ENCODE measurements at places on chromosomes 11 and 22.
A peak's percentile ranks its signal among the peaks of the same experiment; 100 is the strongest.

- no peak for DNase-seq
Measured at GRCh38 chr22:27420817-27421361, 380.7 kb downstream of the MN1 start.

DNA sequence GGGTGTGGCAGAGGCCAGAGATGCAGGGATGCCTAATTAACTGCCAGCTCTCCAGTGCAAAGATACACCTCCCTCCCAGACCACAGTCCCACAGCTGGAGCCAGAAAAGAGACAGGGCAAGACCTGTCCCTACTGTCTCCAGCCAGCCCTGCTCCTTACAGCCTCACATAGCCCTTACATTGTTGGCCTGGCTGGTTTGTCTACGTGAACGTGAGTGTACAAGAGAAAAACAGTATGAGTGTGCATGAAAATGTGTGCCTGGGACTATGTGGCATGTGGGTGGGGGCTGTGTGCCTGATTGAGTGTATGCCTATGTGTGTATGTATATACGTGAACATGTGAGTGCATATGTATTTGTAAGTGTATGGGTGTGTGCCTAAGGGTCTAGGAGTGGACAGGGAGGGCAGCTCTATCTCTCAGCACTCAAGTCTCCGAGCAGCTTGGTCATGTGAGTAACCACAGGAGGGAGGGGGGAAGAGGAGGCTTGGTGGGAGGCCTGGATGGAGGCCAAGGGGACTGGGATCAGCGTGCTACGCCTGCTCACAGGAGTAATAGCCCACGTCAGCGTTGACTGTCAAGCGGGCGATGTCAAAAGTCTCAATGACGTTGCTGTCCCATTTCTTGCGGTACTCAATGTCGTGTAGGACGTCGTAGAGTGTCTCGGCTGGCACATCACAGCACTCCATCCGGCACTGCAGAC is 6.6 kb upstream of the ARAP1 start:
- no peak for DNase-seq

- DNase-seq = no peak
Measured at GRCh38 chr11:44876906-44877305, 73.8 kb downstream of the TP53I11 start.

- no peak for DNase-seq
Measured at GRCh38 chr11:126839496-126839895, 161.1 kb downstream of the KIRREL3 start.

- DNase-seq = no peak
Measured at GRCh38 chr22:46748908-46749675, 11.0 kb upstream of the CERK start.

DNA sequence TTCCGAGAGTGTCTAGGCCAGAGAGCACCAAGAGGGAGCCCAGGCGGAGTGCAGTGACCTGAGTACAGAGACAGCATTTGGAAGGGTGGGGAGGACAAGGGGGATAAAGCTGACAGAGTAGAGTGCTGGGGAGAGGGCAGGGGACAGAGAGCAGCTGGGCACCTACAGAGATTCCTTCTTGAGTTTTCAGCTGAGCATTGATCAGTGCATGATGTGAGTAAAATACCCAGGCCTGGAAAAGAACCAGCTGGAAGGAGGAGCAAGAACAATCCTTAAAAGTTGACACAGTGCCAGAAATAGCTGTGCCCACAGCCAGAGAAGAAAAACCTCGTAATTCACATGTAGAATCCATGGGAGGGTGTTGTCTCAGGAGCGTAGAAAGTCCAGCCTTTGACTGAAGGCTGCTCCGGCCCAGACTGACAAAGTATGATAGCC is 33.9 kb upstream of the PANX2 start:
- DNase-seq = no peak

DNA sequence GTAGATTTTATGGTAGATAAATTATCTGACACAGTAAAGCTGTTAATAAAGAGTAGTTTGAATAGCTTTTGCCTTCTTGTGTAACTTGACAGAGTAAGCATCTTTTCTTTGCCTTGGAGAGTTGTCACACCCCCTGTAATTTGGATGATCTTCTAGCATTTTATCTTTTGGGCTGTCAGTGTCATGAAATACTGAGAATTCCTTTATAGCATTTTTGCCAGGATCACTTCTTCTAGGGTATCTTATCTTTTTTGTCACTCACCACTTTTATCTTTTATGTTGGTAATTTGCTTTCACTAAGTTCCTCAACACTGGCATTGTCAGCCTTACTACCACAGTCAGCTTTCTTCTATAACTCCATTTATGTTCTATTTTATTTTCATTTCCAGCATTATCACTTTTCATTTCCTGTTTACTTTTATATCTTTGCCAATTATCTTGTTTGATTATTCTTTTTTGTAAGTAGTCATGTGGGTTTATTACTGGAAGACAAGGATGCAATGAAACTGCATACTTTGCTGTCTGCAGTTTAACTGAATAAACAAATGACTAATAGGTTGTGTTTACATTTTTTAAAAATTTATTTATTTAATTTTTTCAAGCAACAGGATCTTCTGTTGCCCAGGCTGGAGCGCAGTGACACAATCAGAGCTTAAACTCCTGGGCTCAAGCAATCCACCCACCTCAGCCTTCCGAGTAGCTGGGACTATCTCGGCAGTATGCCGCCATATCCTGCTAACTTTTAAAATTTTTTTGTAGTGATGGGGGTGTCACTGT is 28.1 kb upstream of the ACAT1 start:
- peak; percentile 81 for DNase-seq

- no peak for DNase-seq
Measured at GRCh38 chr11:46562527-46562926, 31.3 kb downstream of the AMBRA1 start.

GRCh38 chr11:88293931-88294330 is 43.6 kb downstream of the CTSC start:
- no peak for DNase-seq

GRCh38 chr11:72816404-72816990 is 2.3 kb downstream of the ATG16L2 start:
- no peak for DNase-seq

DNA sequence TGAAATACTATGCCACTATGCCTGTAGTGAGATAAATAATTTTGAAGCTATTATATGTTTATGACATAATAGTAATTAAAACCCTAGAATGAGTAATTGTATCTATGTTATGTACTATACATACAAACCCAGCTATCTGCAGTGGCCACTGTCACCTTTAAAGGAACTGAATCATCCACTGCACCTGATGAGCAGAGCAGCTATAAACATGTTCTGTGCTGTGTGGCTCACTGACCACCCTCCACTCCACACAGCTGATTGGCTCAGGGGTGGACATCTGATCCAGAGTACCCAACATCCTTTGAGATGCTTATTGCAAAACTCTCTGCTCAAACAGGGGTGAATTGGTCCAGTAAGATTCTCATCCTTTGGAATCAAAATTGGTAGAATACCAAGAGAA is 19.2 kb upstream of the RRAS2 start:
- no peak for DNase-seq

GRCh38 chr22:25546751-25547150 is 17.7 kb upstream of the GRK3 start:
- DNase-seq = no peak

GRCh38 chr11:107265591-107266121 is 192.0 kb downstream of the CWF19L2 start:
- no peak for DNase-seq

DNA sequence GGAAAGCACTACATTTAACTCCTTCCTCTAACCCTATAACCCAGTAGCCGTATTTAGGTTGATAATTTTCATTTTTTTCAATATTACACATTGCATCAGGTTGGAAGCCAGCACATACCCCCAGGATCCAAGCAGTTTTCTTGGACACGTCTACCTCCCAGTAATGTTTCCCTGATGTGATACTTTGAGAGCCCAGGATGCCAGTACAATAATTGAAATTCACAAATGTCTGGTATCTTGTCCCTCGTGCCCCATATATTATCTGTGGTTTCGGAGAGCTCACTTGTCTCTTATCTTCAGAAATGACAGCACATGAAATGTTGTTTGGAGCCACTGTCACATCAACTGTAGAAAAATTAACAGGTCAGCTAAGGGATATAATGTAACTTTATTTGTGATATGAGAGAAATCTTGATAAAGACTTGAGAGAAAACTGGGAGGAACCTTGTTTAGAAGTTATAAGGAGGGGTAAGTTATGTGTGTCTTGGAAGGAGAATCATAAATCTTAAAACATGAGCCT is 19.8 kb downstream of the TRIM5 start:
- DNase-seq = no peak

DNA sequence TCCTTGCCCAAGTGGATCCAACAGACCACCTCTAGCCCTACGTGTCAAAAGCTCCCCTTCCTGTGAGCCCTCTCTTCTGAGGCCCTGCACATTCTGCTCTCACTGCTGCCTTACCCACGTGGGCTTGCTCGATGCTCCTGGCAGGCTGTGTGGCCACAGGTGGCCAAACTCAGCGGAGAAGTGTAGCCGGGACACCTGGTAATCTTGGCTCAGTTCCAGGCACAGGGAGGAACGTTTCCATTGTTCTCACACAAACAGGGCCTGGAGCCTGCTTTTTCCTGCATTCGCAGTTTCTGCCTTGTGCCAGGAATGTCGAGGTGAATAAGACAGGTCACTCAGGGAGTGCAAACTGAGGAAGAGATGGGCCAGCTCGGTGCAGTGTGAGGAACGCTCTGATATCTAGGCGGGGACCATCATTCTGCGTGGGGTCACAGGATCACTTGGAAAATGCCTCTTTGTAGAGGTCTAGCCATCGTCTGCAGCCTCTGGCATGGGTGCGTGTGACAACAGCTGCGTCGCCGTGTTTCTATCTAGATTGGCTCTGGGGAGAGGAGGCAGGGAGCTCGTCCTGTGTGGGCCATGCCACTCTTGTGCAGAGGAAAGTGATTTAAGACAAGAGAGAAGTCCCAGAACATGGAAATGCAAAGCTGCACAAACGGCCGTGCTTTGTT is 127.6 kb upstream of the PARVA start:
- DNase-seq = no peak

DNA sequence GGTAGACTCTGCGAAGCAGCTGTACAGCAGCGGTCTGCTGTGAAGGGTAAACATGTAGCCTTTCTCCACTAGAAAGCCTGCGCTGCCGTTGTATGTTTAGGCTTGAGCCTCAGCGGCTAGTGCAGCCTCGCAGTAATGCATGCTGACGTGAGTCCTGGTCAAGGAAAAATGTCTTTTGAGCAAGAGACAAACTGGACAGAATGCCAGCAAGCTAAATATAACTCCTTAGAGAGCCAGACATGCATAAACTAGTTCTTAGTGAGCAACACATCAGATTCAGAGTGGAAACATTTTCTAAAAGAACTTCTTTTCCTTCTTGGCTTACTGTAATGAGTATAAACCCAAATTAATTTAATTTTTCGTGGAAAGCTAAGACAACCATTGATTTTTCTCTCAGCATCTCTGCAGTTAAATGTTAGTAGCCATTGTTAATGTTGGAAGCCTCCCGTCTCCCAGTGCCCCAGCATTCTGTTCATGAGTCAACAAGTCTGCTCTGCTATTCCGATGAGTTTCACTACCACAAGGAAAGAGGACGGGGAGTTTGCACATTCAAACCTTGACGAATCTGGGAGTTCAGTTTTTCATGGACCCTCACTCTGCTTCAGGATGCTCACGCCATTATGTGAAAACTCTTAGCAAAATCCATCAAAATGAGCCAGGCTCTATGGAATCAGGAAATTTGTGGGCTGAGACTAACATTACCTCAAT is 51.4 kb downstream of the JAM3 start:
- no peak for DNase-seq

- DNase-seq = no peak
Measured at GRCh38 chr11:81990659-81991443, 742.8 kb downstream of the FAM181B start.

DNA sequence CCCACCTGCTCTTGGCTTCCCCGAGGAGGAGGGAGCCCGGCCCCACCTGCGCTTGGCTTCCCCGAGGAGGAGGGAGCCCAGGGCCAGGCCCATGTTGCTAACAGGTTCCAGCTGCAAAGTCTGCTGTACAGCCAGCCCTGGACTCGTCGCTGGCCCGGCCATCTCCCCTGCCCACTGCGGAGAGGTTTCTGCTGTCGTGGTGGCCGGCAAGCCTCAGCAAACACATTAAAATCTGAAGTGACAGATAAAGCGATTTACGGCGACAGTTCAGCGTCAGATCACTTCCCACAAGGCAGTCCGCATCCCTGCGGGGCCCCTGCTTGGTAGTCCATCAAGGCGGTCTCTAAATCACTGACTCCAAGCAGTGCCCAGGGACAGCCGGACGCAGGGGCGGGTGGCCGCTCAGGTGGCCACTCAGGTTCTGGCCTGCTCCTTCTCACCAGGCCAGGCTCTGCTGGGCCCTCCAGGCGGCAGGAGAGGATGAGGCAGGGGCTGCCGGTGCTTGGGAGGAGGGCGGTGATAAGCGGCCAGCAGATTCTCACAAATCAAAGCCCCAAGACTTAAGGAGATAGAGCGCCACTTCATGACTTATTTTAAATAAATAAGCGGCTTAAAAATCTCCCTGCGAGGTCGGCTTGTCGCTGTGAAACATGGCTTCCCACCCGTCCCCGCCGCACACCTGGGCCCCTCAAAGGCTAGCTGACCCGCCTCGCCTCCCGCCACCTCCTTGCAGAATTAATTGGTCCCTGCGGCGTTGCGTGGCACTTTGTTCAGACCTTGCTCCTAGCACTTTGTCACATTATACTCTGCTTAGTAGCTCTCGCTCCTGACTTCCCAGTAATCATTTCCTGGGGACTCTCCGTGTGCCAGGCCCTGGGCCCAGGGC is 21.1 kb downstream of the MACROD1 start:
- DNase-seq = no peak

- DNase-seq = no peak
Measured at GRCh38 chr11:113016905-113017304, 55.7 kb downstream of the NCAM1 start.

DNA sequence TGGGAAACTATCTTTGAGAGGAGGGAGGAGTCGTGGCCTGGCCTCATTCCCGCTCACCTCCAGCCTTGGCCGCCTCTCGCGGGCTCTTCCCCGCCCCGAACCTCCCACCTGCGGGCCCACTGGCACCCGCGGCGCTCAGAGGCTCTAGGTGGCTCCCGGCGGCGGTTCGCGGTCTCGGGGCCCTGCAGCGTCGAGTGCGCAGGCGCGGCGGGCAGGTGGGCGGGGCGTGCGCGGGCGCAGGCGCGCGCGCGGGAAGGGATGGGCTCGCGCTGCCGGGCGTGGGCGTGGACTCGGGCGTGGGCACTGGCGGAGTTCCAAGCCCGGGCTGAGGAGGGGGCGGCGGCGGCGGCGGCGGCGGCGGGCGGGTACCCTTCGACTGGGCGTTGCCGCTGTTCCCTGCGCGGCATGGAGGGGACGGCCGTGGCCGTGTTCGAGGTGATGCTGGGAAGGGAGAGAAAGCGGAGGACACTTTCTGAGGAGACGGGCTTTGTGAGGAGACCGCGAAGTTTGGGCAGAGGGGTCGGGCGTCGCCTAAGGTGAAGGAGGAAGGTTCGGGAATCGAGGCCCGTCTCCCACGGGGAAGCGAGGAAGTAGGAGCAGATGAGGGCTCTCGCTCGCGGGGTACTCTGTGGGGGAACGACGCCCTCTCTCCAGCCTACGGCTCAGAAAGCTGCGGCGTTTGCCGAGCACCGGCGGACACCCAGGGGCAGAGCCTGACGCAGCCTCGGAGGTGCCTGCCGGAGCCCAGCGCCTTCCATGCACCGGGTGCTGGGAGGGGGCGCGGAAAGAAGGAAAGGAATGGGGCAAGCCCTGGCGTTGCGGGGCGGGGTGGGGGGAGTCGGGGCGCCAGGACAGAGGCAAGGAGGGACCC is 15.7 kb upstream of the SPTBN2 start:
- no peak for DNase-seq

Measured in Panc1 (cell line).